Kidney glomerular epithelial cell (primary cell): ENCODE measurements at places on chromosomes 6 and 20.

DNA sequence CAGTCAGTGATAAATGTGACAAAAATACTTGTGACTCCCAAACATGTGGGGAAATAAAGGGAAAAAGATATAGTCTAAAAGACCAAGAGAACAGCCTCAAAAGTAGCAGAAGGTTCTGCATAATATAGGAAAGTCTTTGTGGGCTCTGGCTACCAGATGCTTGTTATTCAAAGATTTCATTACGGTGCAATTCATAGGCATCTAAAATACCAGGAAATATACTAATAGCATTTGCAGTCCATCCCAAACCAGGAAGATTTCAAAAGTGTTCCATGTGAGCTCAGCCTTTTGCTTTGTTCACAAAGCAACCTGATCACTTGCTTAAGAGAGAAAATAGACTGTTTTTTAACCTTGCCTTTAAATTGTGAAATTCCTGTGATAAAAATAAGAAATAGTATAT is 506.7 kb upstream of the MARCKS start:
- DNase-seq = no peak

GRCh38 chr6:134379076-134379475 is 61.2 kb upstream of the SGK1 start:
- no peak for DNase-seq

DNA sequence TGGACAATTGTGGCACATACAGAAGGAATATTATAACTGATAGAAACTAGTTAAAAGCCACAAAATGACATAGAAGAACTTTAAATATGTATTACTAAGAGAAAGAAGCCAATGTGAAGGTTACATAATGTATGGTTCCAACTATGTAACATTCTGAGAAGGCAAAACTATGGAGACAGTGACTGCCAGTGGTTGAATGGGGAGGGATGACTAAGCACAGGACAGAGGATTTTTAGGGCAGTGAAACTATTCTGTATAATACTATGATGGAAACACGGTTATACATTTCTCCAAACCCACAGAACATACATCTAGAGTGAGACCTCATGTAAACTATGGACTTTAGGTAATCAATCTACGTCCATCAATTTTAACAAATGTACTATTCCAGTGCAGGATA is 22.4 kb downstream of the SYNCRIP start:
- no peak for DNase-seq

DNA sequence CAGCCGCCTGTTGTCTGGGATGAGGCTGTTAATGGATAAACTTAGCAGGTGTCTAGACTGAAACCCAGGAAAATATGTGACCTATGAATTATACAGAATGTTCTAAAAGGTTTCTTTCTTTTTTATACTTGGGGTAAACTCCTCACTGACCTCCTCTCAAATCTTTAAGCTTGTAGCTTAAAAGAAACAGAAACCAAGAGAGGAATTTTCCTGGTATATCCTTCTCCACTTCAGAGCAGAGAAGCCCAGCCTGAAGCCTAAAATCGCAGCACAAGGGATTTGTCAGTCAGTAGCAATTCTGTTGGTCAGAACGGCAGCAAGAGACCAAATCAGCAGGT is 99.4 kb upstream of the RIPOR2 start:
- DNase-seq = no peak

GRCh38 chr20:46850416-46850815 is 44.2 kb upstream of the EYA2 start:
- no peak for DNase-seq

GRCh38 chr6:10278746-10279145 is 136.1 kb downstream of the TFAP2A start:
- DNase-seq = no peak

GRCh38 chr6:130134582-130134981 is 88.2 kb downstream of the SAMD3 start:
- no peak for DNase-seq

DNA sequence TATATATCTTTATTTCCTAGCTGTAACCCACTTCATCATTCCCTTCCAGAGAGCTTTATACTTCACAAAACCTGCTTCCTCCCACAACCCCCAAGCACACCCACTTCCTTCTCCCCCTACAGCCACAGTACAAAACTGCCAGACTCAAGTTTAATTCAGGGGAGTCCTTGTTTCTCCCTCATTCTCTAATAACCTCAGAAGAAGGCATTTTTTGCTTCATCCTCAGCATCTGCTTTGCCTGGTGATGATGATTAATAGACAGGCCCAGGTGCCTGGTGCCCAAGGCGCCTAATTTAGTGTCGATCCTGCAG is 414.3 kb downstream of the KIF16B start:
- DNase-seq = no peak

- no peak for DNase-seq
These were observed 102.7 kb upstream of the TOP1 start for GRCh38 chr20:40925829-40926510.

GRCh38 chr6:3433005-3433404 is 23.8 kb downstream of the SLC22A23 start:
- no peak for DNase-seq

DNA sequence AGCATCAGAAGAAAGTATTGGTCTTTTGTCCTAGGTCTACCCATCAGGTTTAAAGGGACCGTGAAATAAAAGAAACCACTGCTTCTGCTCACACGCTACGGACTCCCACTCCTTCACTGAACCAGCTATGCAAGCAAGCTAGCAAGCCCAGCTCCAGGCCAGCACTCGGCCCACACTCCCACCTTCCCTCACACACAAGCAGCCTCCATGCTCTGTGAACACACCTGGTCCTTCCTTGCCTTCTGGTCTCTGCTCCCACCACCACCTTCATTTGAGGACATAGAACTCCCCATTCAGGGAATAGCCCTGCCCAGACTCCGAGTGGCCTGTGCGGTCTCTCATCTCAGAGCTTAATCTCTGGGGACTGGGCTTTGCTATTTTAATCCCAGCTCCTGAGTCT is 436.4 kb upstream of the CDH4 start:
- DNase-seq = no peak

DNA sequence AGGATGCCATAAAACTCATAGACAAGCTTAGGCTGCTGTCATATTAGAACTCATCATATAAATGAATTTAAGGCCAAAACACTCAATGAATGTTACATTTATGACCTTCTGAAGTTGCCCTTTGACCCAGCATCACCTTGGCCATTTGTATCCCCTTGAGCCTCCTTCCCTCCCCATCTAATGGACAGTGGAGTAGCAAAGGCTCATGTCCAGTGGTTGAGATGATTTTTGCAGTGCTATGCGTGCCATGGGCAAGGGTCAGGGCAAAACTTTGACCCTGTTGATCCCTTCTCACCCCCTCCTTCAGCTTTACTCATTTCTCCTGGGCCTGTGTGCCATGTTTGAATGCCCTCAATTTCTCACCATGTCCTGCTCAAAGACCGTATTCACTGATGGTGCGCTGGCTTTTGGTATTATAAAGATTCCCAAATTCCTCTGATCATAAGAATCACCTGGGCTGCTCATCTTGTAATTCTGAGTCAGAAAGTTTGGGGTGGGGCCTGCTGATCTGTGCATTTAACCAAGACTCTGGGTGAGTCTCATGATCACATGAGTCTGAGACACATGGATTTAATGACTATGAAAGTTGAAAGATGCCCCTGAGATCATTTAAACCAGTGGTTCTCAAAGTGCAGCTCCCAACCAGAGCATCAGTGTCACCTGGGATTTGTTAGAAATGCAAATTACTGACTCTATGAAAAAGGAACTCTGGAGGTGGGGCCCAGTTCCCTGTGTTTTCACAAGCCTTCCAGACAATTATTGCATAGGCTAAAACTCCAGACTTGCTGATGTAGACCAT is 57.5 kb upstream of the IL20RA start:
- no peak for DNase-seq

- DNase-seq = no peak
These were observed 341.3 kb downstream of the SMOC2 start for GRCh38 chr6:168782187-168782751.

GRCh38 chr6:47360388-47360787 is 50.7 kb upstream of the TNFRSF21 start:
- no peak for DNase-seq

DNA sequence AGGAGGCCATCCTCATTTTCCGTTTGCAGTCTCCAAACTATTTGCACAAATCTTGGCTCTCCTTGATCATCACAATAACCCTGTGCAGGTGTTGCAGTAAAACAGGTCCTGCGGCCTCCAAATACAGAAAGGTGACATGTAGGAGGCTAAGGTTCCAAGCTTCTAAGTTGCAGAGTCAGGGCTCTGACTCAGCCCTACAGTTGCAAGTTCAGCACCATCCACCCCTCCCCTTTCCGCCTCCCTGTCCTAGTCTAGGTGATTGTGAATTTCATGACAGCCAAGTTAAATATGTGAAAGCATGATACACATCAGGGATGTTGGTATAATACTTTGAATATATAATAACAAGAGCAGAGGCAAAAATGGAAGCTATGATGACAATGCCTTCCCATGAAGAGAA is 317.3 kb upstream of the CDH4 start:
- DNase-seq = no peak

DNA sequence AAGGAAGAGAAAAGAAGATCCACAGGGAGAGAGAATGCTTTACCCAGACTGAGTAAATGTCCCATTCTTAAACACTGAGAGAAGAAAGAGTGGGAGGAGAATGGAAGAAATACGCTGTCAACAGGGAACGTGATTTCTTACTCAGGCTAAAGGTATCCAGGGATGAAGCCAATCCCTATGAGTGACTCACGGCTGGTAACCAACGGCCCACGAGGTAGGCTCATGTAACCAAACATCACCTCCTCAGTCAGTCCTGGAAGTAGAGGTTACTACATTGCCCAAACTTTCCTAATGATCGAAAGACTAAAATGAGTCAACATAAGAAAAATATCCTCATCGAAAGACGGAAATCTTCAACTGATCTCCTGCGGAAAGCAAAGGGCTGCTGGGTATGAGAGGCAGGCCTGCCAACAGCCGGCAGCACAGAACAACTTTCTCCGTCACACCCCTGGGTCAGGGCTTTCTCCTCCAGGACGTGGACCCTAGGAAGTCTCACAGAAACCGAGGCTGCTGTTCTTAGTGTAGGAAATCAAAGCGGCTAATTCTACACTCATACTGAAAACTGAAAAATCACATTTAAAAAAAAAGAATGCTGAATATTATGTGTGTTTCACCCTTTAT is 292.6 kb downstream of the GMDS start:
- DNase-seq = peak; percentile 95

- DNase-seq = no peak
These were observed 102.9 kb downstream of the OR2B2 start for GRCh38 chr6:27809067-27809938.

GRCh38 chr6:116088946-116089345 is 11.7 kb upstream of the NT5DC1 start:
- DNase-seq = no peak

DNA sequence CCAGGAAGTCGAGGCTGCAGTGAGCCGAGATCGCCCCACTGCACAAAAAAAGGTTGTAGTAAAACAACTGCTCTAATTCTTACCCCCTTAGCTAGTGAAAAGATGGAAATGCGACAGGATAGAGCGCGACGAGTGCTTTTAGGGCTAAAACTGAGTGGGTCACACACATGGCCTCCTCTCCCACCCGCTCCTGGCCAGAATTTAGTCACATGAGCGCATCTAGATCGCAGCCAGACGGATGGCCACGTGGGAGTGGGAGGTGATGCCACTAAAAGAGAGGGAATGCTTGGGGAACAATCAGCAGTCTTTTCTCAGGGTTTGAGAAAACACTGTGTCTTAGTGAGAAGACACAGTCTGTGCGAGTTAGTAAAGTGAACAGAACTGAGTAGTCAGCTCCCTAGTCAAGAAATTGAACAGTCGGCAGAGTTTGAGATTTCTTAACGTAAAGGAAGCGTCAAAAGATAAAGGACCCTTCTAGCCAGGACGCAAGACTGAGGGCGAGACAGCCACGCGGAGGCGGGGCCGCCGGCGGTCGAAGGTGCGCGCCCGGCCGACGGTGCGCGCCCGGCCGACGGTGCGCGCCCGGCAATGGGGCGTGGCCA is 664 bp upstream of the ACTR5 start:
- no peak for DNase-seq

GRCh38 chr6:41577356-41578216 is 31.4 kb downstream of the FOXP4 start:
- no peak for DNase-seq

GRCh38 chr20:46583411-46584214 is 33.2 kb upstream of the OCSTAMP start:
- DNase-seq = no peak

DNA sequence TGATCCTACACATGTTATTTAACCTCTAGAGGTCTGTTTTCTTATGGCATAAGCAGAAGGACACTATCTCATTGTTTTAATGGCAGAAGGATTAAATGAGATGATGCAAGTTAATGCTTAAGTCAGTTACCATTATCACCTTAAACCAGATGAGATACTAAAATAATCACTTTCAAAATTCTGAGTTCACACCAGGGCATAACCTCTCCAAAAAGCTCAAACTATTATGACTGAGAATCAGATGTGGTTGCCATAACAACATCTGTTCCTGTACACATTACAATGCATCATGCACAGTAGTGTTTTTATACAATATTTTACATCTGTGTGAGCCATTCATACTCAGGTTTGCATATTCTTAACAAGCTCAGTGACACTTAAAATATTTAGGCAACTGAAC is 10.2 kb downstream of the ADNP start:
- DNase-seq = peak; percentile 6

- no peak for DNase-seq
These were observed 251.4 kb downstream of the DOK5 start for GRCh38 chr20:54726687-54727300.

GRCh38 chr20:60510356-60510755 is 552.1 kb downstream of the CDH26 start:
- DNase-seq = no peak

DNA sequence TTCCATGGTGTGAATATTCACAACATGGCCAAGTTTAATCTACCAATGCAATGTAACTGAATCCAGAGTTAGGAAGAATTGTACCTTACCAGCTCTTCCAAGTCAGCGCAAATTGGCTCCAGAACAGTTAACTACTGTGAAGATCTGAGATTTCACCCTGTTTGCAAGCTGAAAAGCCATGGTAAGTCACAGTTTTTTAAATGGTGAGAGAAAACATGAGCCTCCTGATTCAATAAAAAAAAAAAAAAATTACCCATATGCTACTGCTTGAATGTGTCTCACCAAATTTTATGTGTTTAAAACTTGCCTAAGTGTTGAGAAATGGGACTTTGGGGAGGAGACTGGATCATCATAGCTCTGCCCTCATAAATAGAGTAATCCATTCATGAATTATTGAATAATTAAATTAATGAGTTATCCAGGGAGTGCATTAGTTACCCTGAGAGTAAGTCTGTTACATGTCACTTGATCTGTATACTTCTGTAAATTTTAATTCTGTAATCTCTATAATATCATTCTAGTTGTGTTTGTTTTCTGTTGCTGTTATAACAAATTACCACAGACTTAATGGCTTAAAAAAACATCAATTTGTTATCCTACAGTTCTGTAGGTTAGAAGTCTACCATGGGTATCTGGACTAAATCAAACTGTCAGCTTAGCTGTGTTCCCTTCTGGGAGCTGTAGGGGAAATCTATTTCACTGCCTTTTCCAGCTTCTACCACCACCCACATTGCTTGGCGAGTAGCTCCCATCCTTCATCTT is 1355.9 kb downstream of the GRIK2 start:
- DNase-seq = no peak
